ENCODE measurements at places on chromosomes 5 and 9.

GRCh38 chr9:88949425-88949824 lies 41.8 kb upstream of the S1PR3 start:
- H3K4me1 ChIP-seq, result no peaks in the 10 kb centered on the region
- H3K36me3 ChIP-seq, result no peaks in the 10 kb centered on the region

DNA sequence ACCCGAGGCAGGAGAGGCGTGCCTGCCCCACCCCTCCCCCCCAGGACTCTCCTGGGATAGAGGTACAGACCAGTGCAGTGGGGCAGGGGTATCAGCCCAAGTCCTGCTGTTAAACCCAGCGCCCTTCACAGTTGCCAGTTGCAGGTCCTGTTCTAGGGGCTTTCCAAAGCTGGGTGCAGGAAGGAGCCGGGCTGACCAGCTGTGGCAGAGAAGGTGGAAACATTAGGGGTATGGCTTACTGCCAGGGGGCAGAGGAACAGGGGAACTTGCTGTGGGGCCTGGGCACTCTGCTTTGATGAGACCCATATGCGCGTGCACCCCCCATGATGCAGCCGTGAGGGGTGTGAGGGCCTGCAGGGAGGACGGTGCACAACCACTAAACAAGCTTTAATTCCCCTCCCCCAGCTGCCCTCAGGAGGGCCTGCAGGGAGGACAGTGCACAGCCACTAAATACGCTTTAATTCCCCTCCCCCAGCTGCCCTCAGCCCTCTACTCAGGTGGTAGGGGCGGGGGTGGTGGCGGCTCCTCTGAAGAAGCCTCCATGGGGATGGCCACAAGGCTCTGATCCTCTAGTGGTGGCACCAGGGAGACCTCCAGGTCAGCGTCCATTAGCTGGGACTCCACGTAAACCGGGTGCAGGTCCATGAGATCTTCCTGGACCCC lies 766 bp upstream of the LRRC26 start:
- H3K27ac ChIP-seq, result no peak overlapping the region
- H3K4me1 ChIP-seq, result peaks cover 41% of the 10 kb centered on the region
- DNase-seq, result no peak
- no peak overlapping the region for H3K4me3 ChIP-seq

DNA sequence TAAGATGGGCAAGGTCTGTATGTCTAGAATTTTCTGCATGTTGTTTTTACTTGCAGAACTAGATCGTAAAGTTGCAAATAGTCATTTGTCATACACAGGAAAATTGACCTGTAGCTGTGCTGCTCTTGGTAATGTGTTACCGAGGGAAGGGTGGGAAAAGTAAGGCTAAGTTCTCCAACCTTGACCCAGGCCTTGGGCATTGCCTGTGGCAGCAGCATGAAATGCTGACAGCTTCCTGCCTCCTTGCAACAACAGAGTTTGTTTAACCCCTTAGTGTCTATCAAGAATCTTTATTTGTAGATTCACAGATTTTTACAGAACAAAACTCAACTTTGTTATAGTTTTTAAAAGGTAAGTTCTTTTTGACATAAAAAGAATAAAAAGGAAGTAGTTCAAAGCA lies 48.3 kb downstream of the ERCC6L2 start:
- no peak overlapping the region for H3K27ac ChIP-seq
- H3K36me3 ChIP-seq, result no peaks in the 10 kb centered on the region
- peak overlapping the region; percentile 3 for H3K4me3 ChIP-seq
- DNase-seq, result no peak
- H3K27me3 ChIP-seq, result no peaks in the 10 kb centered on the region

DNA sequence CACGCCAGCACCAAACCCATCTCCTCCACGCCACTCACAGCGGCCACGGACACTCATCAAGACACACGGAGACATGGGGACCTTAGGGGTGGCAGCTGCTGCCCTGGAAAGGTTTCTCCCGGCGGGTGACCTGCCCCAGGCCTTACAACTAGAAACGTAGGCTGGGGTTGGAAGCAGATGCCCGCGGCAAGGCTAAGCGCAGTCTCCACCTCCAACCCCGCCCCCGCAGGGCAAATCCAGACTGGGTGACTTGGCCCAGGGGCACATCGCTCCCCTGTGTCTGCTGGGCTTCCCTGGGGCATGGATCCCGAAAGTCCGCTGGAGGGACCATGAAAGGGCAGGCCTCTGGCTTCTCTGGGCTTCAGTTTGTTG lies 12.0 kb upstream of the ASS1 start:
- no peaks in the 10 kb centered on the region for H3K36me3 ChIP-seq
- H3K4me3 ChIP-seq, result no peak overlapping the region
- peaks cover 7% of the 10 kb centered on the region for H3K4me1 ChIP-seq
- no peak for DNase-seq
- no peaks in the 10 kb centered on the region for H3K27me3 ChIP-seq

GRCh38 chr5:135442431-135443160 lies 4.6 kb downstream of the DCANP1 start:
- no peaks in the 10 kb centered on the region for H3K36me3 ChIP-seq
- H3K27me3 ChIP-seq, result no peaks in the 10 kb centered on the region
- DNase-seq, result no peak
- no peaks in the 10 kb centered on the region for H3K4me1 ChIP-seq
- H3K27ac ChIP-seq, result no peak overlapping the region

DNA sequence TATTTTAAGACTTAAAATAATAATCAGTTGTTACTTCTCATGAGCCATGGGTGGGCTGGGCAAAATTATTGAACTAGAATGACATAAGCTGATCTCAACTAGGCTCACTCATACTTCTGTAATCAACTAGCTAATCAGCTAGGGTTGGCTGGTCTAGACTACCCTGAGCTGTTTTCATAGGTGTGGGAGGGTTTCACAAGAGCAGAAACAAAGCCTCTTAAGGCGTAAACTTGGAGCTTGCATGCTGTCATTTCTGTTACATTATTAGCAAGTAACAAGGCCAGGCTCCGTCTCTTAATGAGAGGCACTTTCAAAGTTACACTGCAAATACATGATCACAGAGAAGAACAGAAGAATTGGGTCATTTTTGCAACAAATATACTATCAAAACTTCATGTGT lies 57.2 kb upstream of the GHR start:
- H3K4me3 ChIP-seq, result no peak overlapping the region
- H3K4me1 ChIP-seq, result no peaks in the 10 kb centered on the region
- no peak overlapping the region for H3K27ac ChIP-seq

DNA sequence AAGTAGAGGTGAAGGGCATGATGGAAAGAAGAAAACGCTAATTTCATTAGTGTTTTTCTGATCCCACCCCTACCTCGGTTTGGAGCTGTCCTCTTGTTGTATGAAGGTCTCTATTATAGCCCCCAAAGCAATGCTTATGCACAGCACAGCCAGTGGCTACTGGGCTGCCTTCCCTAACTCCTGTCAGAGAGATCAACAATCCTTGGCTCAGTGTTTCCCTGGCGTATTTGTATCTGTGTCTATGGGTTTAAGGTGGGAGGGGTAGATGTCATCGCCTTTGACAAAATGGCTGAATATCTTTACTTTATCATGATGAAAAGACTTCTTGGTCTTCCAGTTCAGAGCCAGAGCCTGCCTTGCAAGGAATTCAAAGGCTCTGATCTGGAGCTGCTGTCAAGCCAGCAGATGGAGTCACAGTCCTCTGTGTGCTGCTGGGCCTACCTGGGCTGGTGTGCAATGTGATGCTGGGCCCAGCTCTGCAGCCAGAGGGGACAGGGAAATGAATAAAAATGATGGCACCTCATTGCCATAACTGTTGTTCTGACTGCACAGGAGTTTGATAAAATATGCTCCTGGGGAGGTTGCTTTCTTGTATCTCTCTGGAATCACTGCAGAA lies 20.1 kb upstream of the HSPA9 start:
- H3K27me3 ChIP-seq, result no peaks in the 10 kb centered on the region
- no peaks in the 10 kb centered on the region for H3K36me3 ChIP-seq
- H3K4me3 ChIP-seq, result no peak overlapping the region
- no peaks in the 10 kb centered on the region for H3K4me1 ChIP-seq
- no peak overlapping the region for H3K27ac ChIP-seq

GRCh38 chr9:121700165-121700831 lies 48.9 kb downstream of the DAB2IP start:
- no peaks in the 10 kb centered on the region for H3K36me3 ChIP-seq
- no peaks in the 10 kb centered on the region for H3K27me3 ChIP-seq

DNA sequence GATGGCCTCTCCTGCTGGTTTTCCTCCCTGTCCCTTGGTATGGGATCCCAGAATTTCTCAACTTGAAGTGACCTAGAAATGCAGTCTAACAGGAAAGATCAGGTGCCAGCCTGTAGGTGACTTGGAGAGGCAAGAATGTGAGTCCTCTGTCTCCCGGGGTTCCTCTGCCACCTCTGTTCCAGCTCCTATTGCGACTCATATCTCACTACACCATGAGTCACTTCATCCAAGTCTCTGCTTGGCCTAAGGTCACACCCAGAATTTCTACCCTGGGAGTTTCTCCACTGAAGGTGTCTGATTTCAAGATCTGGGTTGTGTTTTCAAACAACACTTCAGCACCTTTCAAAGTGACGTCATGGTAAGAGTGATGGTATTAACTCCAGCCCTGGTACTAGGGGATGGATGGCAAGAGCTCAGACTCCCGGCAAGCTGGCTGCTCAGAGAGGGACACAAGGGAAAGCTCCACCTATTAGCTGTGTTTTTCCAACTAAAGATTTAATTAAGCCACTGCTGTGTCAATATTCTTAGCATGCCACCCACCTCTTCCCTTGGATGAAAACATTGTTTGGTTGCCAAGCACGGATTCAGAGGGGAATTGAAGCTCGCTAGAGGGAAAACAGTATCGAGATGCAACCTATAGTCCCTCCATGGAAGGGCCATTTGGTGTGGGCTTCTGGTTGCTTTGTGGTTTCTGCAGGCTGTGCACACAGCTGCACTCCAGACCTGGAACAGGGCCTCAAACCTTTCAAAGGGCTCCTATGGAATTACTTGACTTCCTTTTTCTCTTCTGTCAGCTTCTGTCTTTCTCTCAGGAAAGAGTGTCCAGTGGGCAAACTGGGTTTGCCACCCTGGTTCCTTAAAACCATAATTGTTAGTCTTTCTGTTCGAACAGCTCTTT lies 205.7 kb downstream of the GAS1 start:
- H3K27me3 ChIP-seq, result no peaks in the 10 kb centered on the region
- no peaks in the 10 kb centered on the region for H3K36me3 ChIP-seq
- no peak overlapping the region for H3K4me3 ChIP-seq
- no peak for DNase-seq
- H3K27ac ChIP-seq, result no peak overlapping the region
- H3K4me1 ChIP-seq, result no peaks in the 10 kb centered on the region

DNA sequence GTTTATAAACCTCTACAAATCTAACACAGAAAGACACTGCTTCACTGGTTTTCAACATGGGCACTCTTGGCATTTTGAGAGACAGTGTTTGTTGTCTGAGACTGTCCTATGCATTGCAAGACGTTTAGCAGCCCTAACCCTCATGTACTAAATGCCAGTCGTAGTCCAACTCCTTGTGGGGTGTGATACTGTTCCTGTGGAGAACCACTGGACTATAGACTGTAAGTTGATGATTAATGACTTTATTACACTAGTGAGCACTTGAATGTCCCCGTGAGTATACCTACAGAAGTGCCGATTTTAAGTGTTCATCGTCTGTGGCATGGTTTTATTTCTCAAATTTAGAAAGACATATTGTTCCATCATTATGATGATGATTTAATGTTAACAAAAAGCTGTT lies 46.2 kb downstream of the RECK start:
- no peaks in the 10 kb centered on the region for H3K27me3 ChIP-seq
- H3K4me1 ChIP-seq, result no peaks in the 10 kb centered on the region
- no peak overlapping the region for H3K4me3 ChIP-seq
- H3K36me3 ChIP-seq, result no peaks in the 10 kb centered on the region
- H3K27ac ChIP-seq, result no peak overlapping the region

DNA sequence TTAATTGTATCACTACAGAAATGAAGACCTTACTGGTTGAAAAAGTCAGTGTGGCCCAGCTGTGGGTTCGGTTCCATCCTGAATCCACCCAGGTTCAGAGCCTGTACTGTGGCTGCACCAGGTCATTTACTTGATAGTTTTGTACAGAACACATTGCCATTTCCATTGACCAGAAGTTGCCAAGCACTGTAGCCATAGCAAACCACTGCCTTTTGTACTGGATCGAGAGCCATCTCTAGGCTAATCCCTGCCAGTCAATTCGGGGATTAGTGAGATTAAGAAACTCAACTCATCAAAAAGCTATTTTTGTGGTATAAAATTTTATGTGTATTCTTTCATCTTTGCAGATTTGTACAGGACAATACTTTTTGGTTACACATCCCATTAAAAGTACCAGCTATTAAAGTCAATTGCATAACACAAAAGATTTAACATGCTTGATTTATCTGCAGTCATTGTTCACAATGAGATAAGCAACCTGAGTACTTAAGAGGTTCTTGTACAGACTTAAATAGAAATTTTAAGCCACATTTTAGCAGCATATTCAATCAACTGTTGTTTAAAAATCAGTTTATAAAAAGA lies 108.5 kb upstream of the OTULINL start:
- DNase-seq, result no peak
- H3K4me1 ChIP-seq, result no peaks in the 10 kb centered on the region
- H3K4me3 ChIP-seq, result no peak overlapping the region
- H3K36me3 ChIP-seq, result no peaks in the 10 kb centered on the region
- H3K27me3 ChIP-seq, result no peaks in the 10 kb centered on the region

GRCh38 chr5:141617682-141618029 lies 1.1 kb downstream of the DIAPH1 start:
- peak overlapping the region; percentile 97 for H3K27ac ChIP-seq
- H3K4me3 ChIP-seq, result peak overlapping the region; percentile 81
- peaks cover 3% of the 10 kb centered on the region for H3K4me1 ChIP-seq
- no peaks in the 10 kb centered on the region for H3K36me3 ChIP-seq
- no peaks in the 10 kb centered on the region for H3K27me3 ChIP-seq
- no peak for DNase-seq

DNA sequence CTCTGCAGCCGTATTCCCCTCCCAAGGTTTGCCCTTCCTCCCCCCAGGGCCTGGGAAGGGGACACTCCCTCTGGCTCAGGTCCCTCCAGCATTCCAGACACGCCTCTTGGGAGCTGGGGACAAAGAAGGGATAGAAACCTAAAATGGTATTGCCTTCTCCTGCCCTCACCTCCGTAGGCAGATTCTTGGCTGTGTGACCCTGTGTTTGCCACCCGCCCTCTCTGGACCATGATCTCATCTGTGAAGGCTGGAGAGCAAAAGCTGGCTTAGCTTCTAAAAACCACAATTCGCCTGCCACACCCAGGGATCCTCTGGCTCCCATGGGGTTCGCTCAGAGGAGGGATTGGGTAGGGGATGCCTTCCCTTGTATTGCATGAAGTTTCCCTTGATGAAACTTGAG lies 7.7 kb downstream of the AQP3 start:
- no peaks in the 10 kb centered on the region for H3K36me3 ChIP-seq
- no peak for DNase-seq
- no peaks in the 10 kb centered on the region for H3K27me3 ChIP-seq
- no peak overlapping the region for H3K27ac ChIP-seq

- DNase-seq, result no peak
- no peaks in the 10 kb centered on the region for H3K4me1 ChIP-seq
- no peaks in the 10 kb centered on the region for H3K27me3 ChIP-seq
- no peak overlapping the region for H3K4me3 ChIP-seq
- H3K36me3 ChIP-seq, result no peaks in the 10 kb centered on the region
Measured at GRCh38 chr9:21890696-21891095, 88.3 kb downstream of the MTAP start.

All from Peyer's patch (tissue), 4 donors.